ENCODE measurements at places on chromosomes 5 and 9.

DNA sequence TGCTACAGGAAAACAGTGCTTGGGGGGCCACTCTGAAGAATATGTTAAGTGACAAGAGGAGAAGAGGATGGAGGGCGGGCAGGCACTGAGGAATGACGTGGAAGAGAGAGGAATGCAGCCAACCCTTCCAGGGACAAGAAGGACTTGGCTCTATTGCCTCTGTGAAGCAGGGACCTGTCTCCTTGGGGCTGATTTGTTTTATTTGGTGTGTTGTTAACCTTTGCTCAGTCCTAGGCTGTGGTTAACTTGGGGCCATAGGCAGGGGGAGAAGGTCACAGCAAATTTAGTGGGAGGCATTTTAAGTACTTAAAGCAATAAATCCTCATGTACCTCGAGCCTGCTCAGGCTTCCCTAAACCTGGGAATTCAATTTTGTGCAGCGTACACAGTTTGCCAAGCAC, 39.9 kb downstream of the KIF4B start:
- DNase-seq: no peak

DNA sequence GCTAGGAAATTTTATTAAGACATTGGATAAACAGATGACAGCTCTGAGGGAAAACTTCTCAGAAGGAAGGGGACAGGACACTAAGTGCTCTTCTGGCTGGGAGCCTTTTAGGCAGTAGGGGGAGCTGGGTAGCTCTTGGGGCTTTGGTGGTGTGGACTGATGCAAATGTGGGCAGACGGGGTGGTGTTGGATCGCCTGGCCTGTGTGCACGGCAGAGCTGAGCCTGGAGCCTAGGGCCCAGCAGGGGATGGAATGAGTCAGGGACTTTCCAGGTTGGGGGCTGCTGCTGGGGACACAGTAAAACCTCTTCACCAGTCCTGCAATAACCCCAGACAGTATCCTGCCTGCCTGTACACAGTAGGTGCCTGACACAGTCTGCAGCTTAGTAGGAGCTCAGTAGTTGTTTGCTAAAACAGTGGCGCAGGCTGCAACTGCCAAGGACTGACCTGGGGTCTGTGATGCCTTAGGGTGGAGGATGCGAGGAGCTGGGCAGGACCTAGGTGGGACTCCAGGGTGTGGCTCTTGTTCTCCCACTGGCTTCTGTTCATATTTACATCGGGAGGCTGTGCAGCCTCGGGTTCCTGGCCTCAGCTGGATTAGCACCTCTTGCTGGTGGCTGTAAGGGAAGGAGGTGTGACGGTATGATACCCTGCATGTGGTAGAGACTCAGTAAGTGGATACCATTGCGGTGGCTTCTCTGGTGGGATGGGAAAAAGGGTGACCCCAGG, 83.8 kb downstream of the DAB2IP start:
- no peak for DNase-seq

DNA sequence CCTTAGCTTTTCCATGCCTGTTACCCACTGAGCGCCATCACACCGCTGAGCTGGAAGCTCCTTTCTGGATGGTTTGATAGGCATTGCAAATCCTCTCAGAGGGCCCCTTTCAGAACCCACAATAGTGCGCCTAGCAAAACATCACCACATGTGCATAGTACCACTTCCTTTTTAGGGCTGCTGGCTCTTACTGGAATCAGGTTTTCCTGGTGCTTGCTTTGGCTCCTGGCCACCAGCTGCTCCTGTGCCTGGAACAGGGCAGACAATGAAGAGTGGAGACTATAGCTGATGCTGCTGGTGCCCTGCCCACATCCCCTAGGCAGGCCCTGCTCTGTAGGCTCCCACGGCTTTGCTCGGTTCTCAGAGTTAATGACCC, 163.6 kb upstream of the SEMA6A start:
- DNase-seq: peak; percentile 64

GRCh38 chr5:152593388-152593787, 188.3 kb upstream of the NMUR2 start:
- no peak for DNase-seq

DNA sequence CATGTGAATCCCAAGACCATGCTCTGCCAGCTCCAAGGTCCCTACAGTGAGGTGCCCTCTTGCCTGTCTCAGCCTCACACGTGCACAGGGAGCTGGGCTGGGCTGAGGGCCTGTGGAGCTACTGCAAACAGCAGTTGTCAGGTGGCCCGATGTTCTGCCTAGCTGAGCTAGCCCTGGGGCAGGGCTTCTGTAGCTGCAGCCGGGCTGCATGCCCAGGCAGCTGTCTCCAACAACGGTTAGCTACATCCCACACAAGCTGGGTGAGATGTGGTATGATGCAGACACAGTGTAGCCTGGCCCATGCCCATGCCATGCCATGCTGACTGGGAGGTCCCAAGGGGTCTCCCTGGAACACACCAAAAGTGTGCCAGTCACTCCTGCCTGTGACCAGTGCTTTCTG, 62.0 kb downstream of the MACROH2A1 start:
- no peak for DNase-seq

- DNase-seq: no peak
Measured at GRCh38 chr5:154206311-154206710, 15.8 kb downstream of the GALNT10 start.

DNA sequence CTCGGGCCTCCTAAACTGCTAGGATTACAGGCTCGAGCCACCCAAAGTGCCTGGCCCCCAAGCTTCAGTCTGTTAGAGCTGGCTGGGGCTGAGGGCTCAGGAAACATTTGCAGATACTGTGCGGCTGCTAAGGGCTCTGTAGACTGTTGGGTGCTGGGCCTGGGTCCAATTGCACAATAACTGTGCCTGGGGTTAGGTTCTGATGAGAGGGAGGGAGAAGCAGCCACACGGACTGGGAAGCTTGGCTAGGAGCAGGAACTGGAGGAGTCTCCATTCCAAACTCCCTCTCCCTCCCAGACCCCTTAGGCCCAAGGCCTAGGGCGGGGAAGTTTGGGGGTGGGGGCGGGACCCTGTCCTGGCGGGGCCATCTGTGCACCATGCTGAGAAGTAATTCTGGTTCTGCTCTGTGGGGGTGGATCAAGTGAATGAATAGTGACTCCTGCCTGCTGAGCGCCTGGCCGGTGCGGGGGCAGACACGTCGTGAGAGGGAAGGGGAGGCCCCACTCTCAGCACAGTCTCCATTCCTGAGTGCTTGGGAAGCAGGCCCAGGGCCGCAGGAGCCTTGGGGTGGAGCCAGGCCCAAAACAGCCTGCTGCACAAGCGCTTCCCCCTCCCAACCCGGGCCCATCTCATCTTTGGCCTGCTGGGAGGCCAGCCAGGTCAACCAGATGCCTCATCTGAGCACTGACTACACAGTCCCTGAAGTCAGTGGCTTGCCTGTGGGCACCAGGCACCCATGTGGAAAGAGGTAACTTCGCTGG, 1.5 kb downstream of the ASS1 start:
- no peak for DNase-seq

DNA sequence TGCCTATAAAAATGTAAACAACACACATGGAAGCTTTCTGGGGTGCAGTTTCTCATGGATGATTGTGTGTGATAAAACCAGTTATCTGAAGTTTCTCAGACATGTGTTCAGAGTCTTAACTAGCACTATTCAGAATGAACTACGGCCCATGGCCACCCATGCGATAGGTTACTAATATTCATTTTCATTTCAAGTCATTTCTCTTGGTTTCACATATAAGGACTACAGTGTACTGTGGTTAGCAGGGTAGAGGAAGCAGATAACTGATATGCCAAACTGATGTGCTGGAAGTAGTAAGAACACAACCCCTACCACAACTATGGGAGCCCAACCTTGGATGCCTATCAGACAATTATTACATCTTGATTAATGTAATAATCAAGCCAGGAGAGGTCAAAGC, 372.1 kb downstream of the DTWD2 start:
- no peak for DNase-seq

- DNase-seq: no peak
Measured at GRCh38 chr5:57368010-57368409, 114.6 kb downstream of the ACTBL2 start.

- DNase-seq: no peak
Measured at GRCh38 chr5:86008293-86008692, 609.4 kb upstream of the COX7C start.

- DNase-seq: no peak
Measured at GRCh38 chr9:6681957-6682501, 36.5 kb upstream of the GLDC start.

DNA sequence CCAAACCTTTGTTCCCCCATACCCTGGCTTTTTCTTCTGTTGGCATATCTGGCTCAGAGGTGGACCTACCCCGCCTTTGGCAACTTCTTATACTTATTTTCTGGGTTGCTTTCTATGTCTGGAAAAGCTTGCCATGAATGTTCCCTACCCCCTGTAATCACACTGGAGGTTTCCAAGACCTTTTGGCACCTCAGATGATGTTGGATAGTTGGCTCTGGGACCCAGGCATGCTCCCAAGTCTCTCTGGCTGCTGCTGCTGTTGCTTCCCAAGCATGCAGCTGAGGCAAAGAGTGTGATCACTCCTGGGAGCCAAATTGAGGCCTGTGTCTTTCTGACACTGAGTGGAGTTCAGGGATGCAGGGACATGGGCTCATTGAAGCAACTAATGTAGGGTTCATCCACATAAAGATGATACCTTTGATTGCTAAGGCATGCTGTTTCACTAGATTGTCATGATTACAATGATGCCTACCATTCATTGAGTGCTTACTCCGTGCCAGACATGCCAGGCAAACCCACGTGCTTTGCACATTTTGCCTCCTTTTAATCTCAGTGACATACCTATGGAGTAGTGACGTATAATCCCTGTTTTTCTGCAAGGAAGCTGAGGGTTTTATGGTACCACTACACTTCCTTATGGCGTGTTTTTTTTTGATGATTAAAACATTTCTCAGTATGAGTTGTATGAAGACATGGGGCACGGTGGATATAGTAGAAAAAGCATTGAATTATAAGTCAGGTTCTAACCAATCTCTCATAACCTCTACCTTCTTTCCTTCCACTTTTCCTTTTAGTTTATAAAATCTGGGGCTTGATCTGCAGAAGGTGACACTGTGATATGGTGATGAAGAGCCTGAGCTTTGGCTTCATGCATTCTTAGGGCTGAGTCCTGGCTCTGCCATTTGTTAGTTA, 73.1 kb downstream of the ARHGAP26 start:
- no peak for DNase-seq

GRCh38 chr9:5819174-5819573, 13.7 kb downstream of the ERMP1 start:
- DNase-seq: no peak

DNA sequence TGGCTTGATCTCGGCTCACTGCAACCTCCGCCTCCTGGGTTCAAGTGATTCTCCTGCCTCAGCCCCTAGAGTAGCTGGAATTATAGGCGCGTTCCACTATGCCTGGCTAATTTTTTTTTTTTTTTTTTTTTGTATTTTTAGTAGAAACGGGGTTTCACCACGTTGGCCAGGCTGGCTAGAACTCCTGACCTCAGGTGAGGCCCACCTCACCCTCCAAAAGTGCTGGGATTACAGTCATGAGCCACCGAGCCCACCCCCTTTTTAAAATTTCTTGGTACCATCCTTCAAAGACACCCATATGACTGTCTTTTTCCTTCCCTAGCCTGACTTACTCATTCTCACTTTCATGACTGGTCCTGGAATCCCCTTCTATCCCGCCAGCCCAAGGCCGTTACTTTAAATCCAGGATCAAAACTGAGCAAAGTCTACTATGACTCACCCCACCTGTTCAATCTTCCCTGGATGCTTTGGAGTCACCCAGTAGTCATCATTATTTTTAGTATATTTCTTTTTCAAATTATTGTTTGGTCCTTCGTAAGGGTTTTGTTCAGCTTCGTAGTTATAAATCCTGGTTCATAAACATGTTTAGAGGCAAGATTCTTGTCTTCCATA, 1.2 kb upstream of the TBCA start:
- DNase-seq: no peak

- no peak for DNase-seq
Measured at GRCh38 chr9:13919401-13919800, 394.5 kb downstream of the NFIB start.

GRCh38 chr5:134603059-134603458, 29.6 kb downstream of the SAR1B start:
- DNase-seq: no peak

GRCh38 chr9:13806714-13807113, 507.2 kb downstream of the NFIB start:
- no peak for DNase-seq

DNA sequence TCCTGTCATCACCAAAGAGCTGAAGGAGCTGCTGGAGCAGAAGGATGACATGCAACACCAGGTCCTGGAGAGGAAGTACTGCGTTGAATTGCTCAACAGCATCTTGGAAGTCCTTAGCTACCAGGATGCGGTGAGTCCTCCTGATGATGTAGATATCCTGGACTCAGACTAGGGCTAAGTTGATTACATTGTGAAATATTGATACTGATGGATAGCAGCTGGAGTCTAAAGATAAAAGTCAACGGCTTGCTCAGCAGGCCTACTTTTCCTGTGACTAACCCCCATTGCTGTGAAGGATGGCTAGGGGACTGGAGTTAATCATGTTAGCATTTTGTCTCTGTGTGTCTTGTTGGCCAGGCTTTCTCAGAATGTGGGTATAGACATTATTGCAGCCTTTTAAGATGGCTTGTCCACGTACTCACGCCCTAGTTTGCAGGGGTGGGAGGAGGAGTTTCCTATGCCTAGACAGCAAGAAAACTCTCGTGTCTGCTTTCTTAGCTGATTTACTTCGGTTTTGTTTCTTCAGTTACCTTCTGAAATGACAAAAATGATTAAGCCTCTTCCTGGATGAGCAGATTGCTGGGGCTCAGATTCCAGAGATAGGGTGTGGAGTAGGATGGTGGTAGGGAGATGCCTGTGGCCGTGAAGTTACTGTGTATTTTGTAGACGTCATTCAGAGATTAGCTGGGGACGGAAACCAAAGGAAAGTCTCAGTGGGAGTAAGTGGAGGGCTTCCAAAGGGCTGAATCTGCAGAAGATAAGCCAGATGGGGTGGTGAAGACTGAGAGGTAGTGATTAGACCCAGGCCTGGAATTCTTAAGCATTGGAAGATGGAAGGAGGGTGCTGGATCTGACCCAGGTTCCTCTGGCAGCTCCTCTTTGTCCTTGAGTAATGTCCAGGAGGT, 166.3 kb downstream of the DOCK2 start:
- no peak for DNase-seq

DNA sequence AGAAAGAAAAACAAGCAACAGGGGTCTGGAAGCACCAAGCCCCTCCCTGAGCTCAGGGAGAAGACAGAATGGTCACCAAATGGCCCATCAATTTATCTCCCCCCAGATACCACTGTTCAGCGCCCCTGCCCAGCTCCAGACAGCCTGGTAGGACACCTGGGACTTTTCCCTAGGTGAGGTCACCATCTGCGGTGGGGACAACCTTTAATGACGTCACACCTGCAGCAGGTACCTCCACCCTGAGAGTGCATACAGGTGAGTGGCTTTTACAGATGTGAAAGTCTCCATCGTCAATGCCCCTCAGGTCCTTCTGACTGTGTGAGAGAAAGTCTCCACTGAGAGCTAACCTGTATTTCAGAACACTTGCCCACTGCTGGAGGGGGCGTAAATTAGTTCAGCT, 34.3 kb upstream of the LAMC3 start:
- no peak for DNase-seq

GRCh38 chr9:18012170-18012569, 433.3 kb downstream of the SH3GL2 start:
- DNase-seq: no peak

GRCh38 chr5:6743161-6743560, 29.9 kb downstream of the TENT4A start:
- DNase-seq: no peak

- no peak for DNase-seq
Measured at GRCh38 chr9:85332487-85332886, 409.3 kb downstream of the AGTPBP1 start.

Measured in DMS79 treated with DMSO at 0.1 percent for 48 hours (cell line).